ENCODE measurements at places on chromosomes 7 and 10. TPM values are rescaled to one million over a fixed set of nuclear protein-coding genes. Genes with fewer than 3 reads are reported as not detected.

DNA sequence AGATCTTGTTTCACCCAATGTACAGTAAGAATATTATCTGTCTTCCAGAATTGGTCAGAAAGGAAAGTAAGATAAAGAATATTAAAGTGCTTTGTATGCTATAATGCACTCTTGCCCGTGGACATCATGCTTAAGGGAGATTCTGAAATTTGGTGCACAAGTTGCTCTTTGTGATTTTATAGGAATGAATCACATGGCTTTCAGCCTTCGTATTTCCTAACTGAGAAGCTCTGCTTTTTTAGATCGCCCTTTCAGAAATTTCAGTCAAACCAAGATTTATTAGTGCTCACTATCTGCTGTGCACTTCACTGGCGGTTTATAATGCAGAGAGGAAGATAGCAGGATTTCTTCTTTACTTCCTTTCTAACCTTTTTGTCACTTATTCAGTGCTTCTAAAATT, 1248.5 kb upstream of the LRRN3 start:
- no peaks in the 10 kb centered on the region for H3K4me1 ChIP-seq
- H3K36me3 ChIP-seq: no peaks in the 10 kb centered on the region
- DNase-seq: no peak
- H3K4me3 ChIP-seq: no peak overlapping the region

GRCh38 chr10:55627501-55628051, 733.5 kb downstream of the ZWINT start:
- no peak for DNase-seq
- H3K36me3 ChIP-seq: peaks cover 3% of the 10 kb centered on the region
- H3K4me1 ChIP-seq: peaks cover 2% of the 10 kb centered on the region
- peaks cover 26% of the 10 kb centered on the region for H3K27me3 ChIP-seq
- no peak overlapping the region for H3K27ac ChIP-seq

- H3K4me1 ChIP-seq: peaks cover 36% of the 10 kb centered on the region
- no peak for DNase-seq
- no peak overlapping the region for H3K4me3 ChIP-seq
Measured at GRCh38 chr10:8235253-8236027, 181.0 kb downstream of the GATA3 start.

DNA sequence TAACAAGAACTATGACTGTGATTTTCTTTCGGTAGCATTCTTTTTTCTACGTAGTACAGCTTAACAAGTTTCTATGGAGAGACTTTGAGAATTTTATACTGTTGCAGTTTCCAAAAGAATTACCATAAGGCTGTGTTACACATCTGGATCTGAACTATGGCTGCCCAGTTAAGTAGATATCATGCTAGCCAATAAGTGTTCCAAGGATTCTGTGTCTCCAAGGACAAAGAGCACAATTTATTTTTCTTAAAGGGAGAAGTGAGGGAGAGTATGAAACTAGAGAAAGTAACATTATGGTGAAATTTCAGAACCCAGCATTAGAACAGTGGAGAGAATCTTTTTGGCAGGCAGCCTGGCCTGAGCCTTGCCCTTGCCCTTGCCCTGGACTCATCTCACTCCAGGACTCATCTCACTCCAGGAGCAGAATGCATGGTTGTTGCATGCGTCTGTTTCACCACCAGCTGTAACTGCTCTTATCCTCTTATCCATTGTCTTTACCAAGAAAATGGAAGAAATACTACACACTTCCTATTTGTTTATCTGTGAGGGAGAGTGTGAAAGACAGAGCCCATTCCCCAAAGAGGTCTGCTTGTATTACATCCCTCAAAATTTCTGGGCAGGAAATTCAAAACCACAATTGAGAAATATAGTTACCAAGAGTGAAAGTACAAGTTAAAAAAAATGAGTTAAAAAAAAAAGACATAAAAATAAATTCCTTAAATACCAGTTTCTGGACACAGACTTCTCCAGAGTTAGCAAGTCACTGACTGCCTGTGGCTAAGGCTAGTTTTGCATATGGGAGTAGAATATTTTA, 1067.5 kb downstream of the NRG3 start:
- no peak for DNase-seq
- no peaks in the 10 kb centered on the region for H3K4me1 ChIP-seq
- no peaks in the 10 kb centered on the region for H3K27me3 ChIP-seq
- H3K36me3 ChIP-seq: no peaks in the 10 kb centered on the region
- H3K27ac ChIP-seq: no peak overlapping the region

GRCh38 chr10:70758757-70759514, 26.2 kb downstream of the TBATA start:
- H3K36me3 ChIP-seq: no peaks in the 10 kb centered on the region
- no peak overlapping the region for H3K4me3 ChIP-seq
- no peak overlapping the region for H3K27ac ChIP-seq
- H3K27me3 ChIP-seq: peaks cover 2% of the 10 kb centered on the region

DNA sequence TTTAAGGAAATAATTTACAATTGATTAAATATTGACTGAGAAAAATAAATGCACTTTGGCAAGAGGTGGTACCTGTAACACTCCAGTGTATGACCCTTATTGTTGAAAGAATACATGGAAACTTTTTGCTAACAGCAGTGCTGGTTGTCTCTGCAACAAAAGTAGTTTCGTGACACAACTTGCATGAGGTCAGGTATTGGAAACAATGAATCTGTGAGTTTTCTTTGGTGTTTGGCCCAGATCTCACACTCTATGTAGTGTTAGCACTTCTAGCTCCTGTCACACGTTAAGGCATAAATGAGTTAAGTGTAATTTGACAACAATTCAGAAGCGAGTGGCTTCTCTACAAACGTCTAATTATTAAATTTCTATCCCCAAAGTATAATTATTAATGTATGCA, 137.7 kb upstream of the MDFIC start:
- H3K4me3 ChIP-seq: no peak overlapping the region
- peak overlapping the region; percentile 16 for H3K27ac ChIP-seq
- H3K36me3 ChIP-seq: no peaks in the 10 kb centered on the region
- peaks cover 3% of the 10 kb centered on the region for H3K27me3 ChIP-seq

DNA sequence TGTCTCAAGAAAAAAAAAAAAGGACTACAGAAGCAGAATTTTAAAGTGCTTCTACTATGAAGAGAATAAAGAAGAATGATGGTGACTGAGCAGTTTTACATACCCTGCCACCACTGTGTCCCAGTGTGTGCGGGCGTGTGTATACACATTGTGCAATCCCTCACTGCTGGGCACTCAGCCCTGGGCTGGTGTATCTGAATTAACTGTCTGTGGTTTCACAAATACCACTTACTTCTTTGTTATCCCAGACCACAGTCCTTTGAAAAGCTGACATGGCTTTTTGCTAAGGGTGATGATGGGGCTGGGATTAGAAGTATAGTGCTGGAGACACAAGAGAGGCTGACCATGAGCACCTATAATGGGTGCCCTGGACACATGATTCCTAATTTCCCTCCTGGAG, 21.1 kb upstream of the TRPV6 start:
- no peaks in the 10 kb centered on the region for H3K36me3 ChIP-seq
- H3K27me3 ChIP-seq: peaks cover 10% of the 10 kb centered on the region

DNA sequence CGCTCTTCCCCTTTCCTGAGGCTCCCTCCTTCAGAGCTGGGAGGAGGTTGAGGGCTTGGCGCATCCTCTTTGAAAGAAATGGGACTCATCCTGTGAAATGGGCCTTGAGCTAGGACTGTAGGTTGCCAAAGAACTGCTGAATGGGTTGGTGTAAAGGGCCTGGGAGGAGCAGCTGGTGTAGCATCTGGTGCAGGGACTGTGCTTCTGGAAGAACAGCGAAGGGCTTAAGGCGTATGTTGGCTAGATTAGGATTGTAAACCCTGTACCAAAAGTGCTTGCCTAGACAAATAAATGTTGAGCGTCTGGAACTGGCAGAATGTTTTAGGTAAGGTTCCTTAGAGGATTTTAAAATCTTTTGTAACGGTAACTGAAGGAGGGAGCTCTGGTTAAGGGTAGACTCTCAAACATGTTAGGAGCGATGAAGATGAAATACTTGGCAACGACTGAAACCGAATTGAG, 563 bp downstream of the STAM start:
- DNase-seq: no peak
- H3K27me3 ChIP-seq: no peaks in the 10 kb centered on the region
- H3K4me1 ChIP-seq: peaks cover 57% of the 10 kb centered on the region
- peaks cover 19% of the 10 kb centered on the region for H3K36me3 ChIP-seq

DNA sequence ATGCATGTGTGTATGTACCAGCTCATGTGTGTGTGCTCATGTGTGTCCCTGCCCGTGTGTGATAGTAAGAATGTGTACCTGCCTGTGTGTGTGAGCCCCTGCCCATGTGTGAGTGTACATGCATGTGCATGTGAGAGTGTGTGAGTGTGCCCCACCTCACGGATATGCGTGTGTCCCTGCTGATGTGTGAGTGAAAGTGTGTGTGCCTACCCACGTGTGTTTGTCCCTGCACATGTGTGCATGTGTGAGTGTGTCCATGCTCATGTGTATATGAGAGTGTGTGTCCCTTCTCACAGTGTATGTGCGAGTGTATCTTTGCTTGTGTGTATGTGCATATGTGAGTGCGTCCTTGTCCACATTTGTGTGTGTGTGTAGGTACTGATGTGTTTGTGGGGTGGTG, 69.6 kb downstream of the CDH23 start:
- H3K36me3 ChIP-seq: no peaks in the 10 kb centered on the region
- no peak overlapping the region for H3K4me3 ChIP-seq
- no peak overlapping the region for H3K27ac ChIP-seq
- DNase-seq: no peak
- H3K27me3 ChIP-seq: no peaks in the 10 kb centered on the region

DNA sequence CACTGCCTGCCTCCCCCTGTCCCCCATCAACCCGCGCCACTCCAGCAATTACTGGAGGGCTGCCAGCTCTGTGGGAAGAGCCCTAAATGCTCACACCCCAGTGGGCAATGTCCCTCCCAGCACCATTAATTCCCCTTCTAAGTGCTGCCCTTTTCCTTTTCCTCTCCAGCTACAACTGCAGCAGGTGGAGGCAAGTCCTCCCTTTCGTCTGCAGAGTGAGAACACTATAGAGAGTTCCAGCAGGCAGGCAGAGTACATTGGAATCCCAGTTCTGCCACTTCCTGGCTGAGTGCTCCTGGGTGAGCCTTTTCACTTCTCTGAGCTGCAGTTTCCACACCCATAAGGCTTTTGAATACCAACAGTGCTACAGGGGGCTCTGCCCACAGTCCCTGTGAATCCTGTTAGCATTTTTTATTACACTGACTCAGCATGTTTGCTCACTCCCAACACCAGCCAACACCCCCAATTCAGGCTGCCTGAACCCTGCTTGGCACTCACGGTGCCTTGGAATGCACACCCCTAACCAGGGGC, 447.0 kb downstream of the GRID1 start:
- H3K4me3 ChIP-seq: no peak overlapping the region
- no peaks in the 10 kb centered on the region for H3K4me1 ChIP-seq
- no peaks in the 10 kb centered on the region for H3K27me3 ChIP-seq
- no peak overlapping the region for H3K27ac ChIP-seq
- H3K36me3 ChIP-seq: no peaks in the 10 kb centered on the region

GRCh38 chr10:120825878-120826769, 25.0 kb upstream of the WDR11 start:
- H3K27ac ChIP-seq: no peak overlapping the region
- H3K27me3 ChIP-seq: peaks cover 13% of the 10 kb centered on the region
- no peaks in the 10 kb centered on the region for H3K4me1 ChIP-seq
- no peaks in the 10 kb centered on the region for H3K36me3 ChIP-seq
- no peak for DNase-seq

GRCh38 chr10:95758351-95759025, 2.5 kb downstream of the ENTPD1 start:
- peaks cover 23% of the 10 kb centered on the region for H3K27me3 ChIP-seq
- peak; percentile 20 for DNase-seq
- H3K4me1 ChIP-seq: peaks cover 18% of the 10 kb centered on the region
- H3K4me3 ChIP-seq: no peak overlapping the region

DNA sequence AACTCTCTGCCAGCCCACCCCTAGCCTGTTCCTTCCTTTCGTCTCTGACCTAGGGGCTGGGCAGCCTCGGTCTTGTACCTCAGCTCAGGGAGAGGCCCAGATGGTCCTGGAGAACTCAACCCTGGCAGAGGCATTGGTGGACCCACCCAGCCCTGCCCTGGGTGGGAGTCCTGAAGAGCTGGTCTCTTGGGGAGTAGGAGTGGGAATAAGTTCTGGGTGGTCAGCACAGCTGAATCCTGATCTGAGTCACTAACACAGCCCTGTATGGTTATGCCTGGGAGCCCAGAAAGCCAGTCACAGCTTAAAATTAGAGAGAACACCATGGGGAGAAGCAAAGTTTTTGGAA, 84.0 kb downstream of the SORBS1 start:
- peaks cover 10% of the 10 kb centered on the region for H3K4me1 ChIP-seq
- no peak overlapping the region for H3K4me3 ChIP-seq
- DNase-seq: no peak
- no peaks in the 10 kb centered on the region for H3K27me3 ChIP-seq
- no peaks in the 10 kb centered on the region for H3K36me3 ChIP-seq

DNA sequence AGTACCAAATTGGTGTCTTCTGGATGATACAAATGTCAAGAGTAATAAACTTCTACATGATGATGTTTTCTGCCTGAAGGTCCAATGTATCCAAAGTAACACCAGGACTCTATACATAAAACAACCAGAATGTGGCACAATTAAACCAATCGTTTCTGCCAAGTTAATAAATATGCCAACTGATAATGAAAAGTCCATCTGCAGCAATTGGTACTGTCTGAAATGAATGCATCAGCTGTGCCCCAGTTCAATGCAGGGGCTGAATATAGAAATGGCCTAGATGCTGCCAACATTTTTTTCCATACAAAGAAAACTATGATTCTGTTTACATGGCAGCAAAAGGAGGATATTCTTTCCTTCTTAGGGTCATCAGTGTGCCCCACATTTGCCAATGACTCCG, 137.2 kb upstream of the LSM8 start:
- no peak for DNase-seq
- H3K4me1 ChIP-seq: no peaks in the 10 kb centered on the region
- H3K27me3 ChIP-seq: no peaks in the 10 kb centered on the region

Gene TRIM73
- 3.6 TPM for total RNA-seq

Gene IKZF1
- total RNA-seq: 216 TPM

Gene NME8
- not detected for total RNA-seq
